ENCODE measurements at places on chromosomes 13 and 19.
A peak's percentile ranks its signal among the peaks of the same experiment; 100 is the strongest.

DNA sequence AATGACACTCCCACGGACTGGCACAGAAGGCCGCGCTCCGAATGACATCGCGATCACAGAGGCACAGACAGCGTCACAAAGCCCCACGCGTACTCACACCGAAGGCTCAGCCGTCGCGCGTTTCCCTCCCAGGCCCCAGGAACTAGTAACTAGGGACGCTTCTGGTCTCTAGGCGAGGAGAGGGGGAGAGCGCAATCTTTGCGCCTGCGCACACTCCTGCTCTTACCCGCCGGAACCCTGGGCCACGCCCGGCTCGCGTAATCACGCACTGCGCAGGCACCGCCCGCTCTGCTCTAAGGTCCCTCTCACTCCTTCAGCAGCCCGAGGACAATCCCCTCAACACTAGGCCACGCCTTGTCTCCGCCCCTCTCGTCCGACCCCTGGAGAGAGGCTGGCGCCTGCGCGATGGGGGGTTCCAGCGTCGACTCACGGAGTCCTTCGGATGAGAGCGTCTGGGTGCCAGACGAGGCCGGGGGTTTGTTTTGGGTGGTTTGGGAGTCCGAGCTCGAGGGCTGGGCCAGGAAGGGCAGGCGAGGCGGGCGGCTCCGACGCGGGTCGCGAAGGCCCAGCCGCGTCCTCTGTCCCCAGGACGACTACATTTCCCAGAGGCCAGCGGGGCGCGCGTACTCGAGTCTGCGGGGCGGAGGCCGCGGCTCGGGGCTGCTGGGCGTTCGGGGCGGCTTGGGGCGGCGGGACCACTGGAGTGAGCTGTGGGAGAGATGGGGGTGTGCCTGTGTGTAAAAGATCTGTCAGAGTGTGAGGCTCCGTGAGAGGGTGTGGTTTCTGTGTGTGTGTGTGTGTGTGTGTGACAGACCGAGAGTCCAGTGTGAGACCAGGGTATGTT is at the start of gene ZNF471:
TSS of gene ZNF471 (plus strand) at position 410 of the 844 bp plus-strand sequence. CDS start 3,717 bp downstream, outside the sequence.
- peak; percentile 100 for DNase-seq

- no peak for DNase-seq
Observed at GRCh38 chr13:29548722-29549121, 46.8 kb downstream of the SLC7A1 start.

DNA sequence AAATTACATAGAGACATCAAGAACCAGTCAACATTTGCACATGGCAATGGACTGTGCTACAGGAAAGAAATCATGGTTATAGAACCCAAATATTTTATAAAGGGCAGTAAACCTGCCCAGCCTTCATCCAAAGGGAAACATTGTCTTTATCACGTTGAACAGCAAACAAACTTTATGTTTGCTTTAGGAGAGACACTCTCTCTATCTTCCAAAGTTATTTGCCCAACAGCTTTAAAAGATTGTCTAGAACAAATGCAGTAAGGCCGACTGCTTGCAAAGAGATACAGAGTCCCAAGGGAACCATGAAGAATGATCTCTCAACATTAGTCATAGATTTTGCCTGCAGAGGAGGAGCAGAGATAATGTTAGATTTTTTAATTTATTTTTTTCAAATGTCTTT is 1323.5 kb upstream of the SLC10A2 start:
- no peak for DNase-seq

GRCh38 chr13:71516521-71516920 is 350.5 kb downstream of the DACH1 start:
- DNase-seq: no peak

DNA sequence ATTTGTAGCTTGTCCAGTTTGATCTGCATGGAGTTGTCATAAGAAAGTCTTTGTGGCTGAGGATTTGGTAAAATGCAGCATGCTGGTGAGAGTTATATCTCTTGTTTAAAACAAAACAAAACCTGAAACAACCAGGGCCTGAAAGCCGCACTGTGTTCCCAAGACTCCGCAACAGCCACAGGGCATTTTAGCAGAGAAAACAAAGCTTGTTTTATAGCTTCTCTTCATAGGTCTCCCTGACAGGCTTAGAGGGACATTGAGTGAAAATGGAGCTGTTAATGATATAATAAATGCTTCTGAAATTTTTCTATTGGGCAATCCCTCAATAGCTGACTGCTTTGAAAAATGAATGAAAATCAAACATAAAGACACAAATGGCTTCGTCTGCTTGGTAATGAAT is 148.7 kb upstream of the RNF113B start:
- DNase-seq: no peak

DNA sequence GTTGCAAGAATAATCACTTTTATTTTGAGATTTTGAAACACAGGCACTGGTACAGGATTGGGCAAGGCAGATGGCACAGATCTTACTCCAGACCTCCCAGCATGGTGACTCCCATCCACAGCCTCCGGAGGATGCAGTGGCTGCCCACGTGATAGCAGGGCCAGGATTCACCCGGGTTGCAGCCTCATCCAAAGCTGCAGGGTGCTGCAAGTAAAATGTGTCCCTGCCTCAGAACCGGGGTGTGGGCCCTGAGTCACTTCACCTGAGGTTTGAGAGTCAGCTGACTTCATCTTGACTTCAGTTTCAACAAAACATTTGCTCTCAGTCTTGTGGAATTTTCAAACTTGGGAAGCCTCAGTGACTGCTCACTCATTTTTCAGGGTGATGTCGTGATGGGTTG is 201.9 kb downstream of the FGF9 start:
- DNase-seq: peak; percentile 40

- DNase-seq: no peak
Observed at GRCh38 chr19:10432736-10433130, 12.4 kb downstream of the PDE4A start.

GRCh38 chr19:47240996-47241918 is 10.3 kb upstream of the BBC3 start:
- peak; percentile 85 for DNase-seq

DNA sequence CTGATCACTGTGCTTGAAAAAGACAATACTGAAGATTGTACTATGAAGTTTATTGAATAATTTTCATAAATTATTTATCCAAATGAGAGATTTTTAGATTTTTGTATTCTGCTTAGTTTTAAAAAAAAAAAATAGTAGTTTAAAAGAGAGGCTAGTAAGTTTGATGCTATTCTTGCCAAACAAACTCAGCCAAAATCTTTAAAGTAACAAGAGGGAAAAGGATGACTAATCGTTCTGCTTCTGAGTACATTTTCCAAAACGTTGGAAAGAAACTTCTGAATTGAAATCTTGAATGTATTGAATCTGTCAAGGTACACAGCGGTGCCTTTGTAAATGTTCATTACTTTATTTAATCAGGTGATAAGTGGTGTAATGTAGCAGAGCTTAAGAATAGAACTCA is 34.4 kb downstream of the NUP58 start:
- peak; percentile 10 for DNase-seq

- DNase-seq: peak; percentile 53
Observed at GRCh38 chr19:16325641-16326400, 1.2 kb downstream of the KLF2 start.
